ENCODE measurements at places on chromosomes 3 and 15. TPM values are rescaled to one million over a fixed set of nuclear protein-coding genes. Genes with fewer than 3 reads are reported as not detected.

- no peak for DNase-seq
Observed at GRCh38 chr3:10371789-10372188, 50.9 kb upstream of the SEC13 start.

The ADAMTS17 gene
- total RNA-seq, result 8.2 TPM

The CKMT1B gene
- not detected for total RNA-seq

The CLDN11 gene
- not detected for total RNA-seq

The GOLGA8S gene
- not detected for total RNA-seq
